ENCODE measurements at places on chromosomes 5 and 9.

- no peak for DNase-seq
Observed at GRCh38 chr5:5688925-5689310, 266.4 kb downstream of the ICE1 start.

DNA sequence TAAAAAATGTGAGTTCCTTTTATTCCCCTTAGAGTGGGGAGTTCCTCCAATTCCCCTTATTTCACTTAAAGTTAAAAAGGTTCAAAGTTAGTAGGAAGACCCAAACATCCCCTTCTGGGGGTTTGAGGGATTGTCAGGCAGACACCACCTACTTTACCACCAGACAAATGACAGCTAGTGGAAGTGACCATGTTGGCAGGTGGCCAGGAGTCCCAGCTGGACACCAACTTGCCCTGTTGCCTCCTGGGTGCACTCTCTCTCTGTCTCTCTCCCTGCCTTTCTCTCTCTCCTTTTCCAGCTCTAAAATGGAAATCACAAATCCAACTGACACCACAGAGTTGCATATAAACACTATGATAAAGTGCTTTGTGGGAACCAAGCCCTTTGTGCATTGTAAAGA, 307.7 kb upstream of the TLE4 start:
- no peak for DNase-seq

GRCh38 chr5:179417696-179418095, 72.4 kb upstream of the ADAMTS2 start:
- no peak for DNase-seq

DNA sequence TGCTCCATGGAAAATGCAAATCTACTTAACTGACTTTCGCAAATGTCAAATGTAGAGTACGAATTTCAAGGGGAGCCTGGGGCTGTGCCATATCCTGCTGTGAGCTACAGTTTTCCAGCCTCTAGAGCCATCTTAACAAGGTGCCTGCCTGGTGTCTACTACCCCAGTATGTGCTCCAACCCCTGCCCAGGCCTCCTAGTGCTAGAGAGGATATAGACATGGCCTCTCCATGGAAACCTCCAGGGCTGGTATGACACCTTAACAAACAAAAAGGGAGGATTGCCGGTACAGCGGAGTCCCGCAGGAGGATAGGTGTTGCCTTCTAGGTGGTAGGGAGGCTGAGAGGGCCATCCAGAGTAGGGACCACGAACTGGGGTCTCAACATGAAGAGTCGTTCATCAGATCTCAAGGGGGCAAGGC, 13.6 kb upstream of the IL3 start:
- no peak for DNase-seq

- DNase-seq, result no peak
Observed at GRCh38 chr5:50969151-50970031, 303.0 kb downstream of the PARP8 start.

DNA sequence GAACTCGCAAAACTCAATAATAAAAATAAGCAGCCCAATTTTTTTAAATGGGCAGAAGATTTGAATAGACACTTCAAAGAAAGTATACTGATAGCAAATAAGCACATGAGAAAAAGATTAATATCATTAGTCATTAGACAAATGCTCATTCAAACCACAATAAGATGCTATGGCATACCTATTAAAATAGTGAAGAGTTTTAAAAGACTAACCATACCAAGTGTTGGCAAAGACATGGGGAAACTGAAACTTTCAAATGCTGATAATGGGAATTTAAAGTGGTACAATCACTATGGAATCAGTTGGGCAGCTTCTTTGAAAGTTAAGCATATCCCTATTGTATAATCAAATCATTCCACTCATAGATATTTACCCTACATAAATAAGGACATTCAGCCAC, 26.6 kb upstream of the ORM1 start:
- no peak for DNase-seq

DNA sequence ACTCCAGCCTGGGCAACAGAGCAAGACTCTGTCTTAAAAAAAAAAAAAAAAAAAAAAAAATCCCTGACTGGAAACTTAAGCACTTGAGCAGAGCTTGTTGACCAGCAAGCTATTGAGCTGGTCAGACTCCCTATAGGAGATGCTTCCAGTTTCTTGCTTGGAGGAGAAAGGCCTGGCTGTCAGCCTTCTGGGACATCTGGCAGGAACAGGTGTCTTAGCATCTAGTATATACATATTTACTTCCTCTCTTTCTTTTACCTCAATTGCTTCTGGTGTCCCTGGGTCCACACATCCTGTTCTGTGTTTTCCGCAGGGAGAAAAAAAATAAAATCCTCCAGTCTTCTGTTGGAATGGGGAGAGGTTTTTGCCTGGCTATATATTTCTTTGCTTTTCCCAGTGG, 60.1 kb downstream of the PRKACG start:
- no peak for DNase-seq

DNA sequence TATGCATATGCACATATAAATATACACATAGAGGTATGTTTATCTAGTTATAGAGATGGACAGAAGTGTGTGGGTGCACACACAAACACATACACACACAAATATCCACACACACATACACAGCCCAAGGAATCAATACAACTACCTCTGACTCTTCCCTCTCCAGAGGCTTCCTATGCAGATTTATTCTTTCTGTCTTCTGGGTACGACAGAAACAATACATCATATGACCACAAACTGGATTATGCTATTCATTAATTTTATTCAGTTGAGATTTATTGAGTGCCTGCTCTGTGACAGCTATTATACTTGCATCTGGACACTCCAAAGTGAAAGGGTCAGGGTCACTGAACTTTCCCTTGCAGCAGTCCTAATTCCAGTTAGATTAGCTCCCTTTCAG, 155.8 kb downstream of the BRINP1 start:
- no peak for DNase-seq

GRCh38 chr5:153480401-153480800, 10.1 kb upstream of the GRIA1 start:
- no peak for DNase-seq

- no peak for DNase-seq
Observed at GRCh38 chr5:178346607-178347334, 114.2 kb upstream of the PHYKPL start.

DNA sequence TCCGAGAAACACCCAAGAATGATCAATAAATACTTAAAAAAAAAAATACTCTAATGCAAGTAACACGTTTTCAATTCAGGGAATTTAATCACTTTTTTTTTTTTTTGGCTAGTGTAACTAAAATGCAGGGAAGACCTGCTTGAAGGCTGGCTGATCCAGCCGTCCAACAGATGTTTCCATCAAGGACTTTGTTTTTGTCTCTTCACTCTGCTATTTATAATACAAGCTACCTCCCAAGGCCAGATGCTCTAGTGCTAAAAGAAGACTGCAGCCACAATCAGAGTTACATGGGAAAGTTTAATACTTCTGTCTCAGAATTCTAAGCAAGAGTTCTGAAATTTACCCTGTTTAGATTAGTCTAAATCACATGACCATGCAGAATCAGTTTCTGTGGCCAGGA, 14.5 kb downstream of the TBCA start:
- no peak for DNase-seq

DNA sequence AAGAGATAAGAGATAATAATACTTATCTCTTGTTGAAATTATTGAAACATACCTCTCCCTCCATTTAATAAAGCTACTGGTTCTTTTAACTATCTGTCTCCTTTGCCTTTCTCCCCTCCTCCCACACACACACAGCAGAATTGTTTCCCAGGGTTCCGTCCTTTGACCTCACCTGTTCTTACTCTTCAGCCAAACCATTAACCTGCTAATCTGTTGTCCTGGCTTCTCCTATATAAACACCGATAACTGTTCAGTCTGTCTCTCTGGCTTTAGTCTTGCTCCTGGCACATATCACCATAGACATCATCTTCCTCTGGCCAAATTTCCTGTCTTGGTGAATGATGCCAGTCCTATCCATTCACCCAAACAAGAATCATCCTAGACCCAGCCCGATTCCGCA, 7.7 kb downstream of the RHOBTB3 start:
- no peak for DNase-seq

DNA sequence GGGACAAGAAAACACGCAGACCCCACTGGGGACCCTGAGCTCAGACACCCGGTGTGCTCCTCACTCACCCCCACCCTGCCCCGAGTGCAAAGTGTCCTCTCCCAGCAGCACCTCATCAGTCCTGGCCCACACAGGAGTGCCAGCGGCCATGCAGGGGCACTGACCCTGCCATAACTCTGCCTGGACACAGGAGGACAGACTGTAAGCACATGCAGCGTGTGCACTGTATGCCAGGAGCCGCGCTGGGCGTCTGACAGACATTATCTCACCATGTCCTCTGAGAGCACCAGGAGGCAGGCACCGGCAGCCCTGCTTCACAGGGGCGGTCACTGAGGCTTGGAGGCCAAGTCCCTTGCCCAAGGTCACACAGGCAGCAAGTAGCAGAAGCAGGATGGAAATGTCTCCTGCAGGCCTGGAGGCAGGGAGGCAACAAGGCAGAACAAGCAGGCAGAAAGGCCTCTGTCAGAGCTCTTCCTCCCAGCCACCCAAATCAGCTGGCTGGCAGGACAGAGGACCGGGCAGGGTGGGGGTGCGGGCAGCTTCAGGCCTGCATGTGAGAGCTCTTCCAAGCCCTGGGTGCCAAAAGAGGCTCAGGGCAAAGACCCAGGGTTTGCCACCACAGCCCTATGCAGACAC, 8.4 kb downstream of the EEIG1 start:
- no peak for DNase-seq

- no peak for DNase-seq
Observed at GRCh38 chr5:174083056-174083827, 37.7 kb downstream of the NSG2 start.

DNA sequence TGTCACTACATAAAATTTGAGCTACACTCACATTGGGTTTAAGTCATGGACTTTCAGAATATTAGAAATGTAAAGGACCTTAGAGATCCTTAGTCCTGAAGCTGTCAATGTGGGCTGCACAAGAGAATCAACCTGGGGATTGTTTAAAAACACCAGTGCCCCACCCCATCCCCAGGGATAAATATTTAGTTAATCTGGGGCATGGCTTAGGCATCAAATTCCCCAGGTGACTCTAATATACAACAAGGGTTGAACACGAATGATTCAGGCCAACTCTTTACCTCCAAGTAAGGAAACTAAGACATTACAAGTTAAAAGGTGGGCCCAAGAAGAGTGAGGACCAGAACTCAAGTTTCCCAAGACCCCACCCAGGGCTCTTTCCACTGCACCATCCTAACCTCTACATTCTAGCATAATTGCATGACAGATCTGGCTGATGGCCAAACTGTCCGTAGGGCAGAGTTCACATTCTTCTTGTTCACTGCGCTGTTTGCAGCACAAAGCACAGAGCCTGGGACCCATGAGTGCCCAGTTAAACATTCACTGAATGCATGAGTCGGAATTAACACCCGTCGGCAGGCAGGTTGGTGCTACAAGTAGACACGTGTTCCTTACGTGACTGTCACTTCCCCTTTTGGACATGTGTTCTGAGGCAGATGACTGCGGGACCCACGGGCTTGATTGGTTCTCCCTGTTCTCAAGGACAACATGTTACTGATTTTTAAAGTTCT, 25.2 kb downstream of the CYFIP2 start:
- DNase-seq, result no peak

- no peak for DNase-seq
Observed at GRCh38 chr5:53059281-53059680, 50.3 kb downstream of the MOCS2 start.

DNA sequence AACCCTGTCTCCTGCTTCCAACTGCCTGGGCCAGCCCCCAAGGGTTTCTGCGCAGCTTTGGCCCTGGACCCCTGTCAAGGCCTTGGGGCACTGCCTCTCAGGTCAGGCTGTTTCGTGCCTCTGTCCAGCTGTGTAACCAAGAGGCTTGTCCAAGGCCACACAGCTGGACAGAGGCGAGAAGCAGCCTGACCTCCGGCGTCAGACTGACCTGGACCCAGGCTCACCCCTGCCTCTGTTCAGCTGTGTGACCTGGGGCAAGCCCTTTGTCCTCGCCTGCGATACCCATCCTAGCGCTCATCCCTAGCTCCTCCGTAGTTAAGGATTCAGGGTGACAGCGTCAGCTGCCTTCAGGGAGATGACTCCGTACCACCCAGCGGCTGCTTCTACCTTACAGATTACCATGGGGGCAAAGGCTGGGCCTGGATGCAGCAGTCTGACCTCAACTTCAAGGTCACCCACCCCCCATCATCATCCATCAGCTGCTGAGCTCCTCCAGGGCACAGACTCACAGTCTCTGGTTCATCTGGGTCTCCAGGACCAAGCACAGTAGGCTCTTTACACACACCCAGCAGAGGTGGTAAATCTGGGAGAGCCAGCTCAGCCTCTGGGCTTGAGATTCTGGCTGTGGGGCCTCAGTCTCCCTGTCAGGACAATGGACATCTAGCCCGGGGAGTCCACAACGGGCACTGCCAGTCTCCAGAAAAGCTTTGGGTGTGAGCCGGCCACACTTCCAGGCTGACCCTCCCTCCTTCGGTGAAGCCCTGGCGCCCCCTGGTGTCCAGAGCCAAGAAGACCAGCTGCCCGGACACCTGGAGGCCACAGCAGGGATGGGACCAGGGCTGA, 7.9 kb downstream of the AK1 start:
- peak; percentile 74 for DNase-seq

DNA sequence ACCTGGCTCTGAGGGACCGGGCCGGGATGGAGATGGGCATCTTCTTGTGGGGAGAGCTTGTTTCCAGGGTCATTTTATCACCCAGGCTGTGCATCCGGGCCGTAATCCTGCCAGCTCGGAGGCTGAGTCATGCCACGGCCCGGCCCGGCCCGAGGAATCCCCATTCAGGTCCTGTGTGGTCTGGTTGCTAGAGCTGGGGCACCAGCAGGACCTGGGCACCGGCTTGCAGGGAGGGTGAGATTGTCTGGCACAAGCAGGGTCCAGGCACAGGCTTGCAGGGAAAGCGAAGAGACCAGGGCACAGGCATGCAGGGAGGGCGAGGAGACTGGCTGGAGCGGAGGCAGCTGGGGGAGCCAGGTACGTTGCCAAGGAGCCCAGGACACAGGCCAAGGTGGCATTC, 106.8 kb downstream of the RXRA start:
- no peak for DNase-seq

DNA sequence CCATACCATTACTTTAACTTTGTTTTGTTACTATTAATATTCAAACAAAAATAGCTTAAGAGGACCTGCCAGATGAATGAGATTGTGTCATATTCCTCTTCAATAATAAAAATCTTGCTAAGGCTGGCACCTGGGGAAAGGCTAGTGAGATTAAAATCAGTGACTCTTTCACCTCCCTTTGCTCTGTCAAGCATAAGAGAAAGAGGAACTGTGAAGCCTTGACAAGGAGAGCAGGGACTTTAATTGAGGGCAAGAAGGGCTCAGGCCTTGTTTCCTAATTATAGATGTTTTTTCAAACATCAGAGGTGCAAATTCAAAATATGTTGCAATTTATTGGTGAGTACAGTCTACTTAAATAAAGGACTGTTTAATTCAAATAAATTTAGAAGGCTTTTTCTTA, 91.7 kb downstream of the SPATA31D1 start:
- no peak for DNase-seq

DNA sequence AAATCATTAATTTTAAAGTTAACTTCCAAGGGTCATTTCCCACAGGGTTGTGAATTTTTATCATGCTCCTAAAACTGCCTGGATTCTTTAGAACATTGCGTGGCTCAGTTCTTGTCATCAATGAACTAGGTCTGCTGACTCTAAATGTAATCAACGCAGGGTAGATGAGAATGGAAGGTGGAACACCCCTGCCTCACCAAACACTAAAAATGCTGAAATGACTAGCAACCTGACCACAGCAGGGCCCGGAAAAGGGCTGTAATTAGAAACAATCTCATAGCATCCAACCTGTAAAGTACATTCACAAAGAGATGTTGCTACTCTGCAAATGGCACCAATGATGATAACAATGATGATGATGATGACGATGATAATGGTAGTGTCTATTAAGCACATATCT, 356.9 kb downstream of the DEPDC1B start:
- no peak for DNase-seq

Data from effector memory CD8-positive, alpha-beta T cell (primary cell).